ENCODE measurements at places on chromosomes 13 and 19. TPM values are rescaled to one million over a fixed set of nuclear protein-coding genes. Genes with fewer than 3 reads are reported as not detected.
A peak's percentile ranks its signal among the peaks of the same experiment; 100 is the strongest.

The SIGLEC14 gene
- total RNA-seq, result under 0.01 TPM

The APOC4 gene
- total RNA-seq, result not detected

The NAPSA gene
- total RNA-seq, result under 0.01 TPM

The FRY gene
- total RNA-seq, result 95.8 TPM

DNA sequence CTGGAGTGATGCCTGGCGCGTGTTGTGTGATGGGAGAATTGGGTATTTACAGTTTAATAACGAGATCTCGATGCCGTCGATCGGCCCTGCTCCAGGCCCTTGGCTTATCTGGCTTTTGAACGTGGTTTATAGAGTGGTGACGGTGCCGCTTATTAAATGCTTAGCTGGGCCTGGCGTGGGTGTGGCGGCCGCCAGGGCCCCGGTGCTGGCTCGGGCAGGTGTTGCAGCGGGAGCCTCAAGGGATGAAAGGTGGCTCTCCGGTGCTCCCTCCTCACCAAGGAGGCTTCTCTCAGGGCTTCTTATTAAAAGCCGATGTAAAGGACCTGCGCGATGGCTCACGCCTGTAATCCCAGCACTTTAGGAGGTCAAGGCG is 173.8 kb downstream of the KDM4B start:
- DNase-seq, result no peak

DNA sequence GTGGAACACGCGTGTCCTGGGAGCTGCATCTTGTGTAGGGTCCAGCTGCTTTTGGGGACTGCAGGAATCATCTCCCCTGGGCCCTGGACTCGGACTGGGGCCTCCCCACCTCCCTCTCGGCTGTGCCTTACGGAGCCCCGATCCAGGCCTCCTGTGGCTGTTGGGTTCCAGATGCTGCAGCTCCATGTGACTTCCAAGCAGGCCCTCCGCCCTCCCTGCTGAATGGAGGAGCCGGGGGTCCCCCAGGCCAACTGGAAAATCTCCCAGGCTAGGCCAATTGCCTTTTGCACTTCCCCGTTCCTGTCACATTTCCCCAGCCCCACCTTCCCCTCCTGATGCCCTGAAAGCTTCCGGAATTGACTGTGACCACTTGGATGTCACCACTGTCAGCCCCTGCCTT is 6.2 kb upstream of the PGLS start:
- no peak for DNase-seq

- DNase-seq, result peak; percentile 24
Measured at GRCh38 chr19:41192574-41193429, at the start of gene CYP2S1. Gene CYP2S1, plus strand, starts transcription at chr19:41193219. Its CDS starts 46 bp downstream, at chr19:41193265.

GRCh38 chr19:50796128-50796633 is 6.0 kb downstream of the ACP4 start:
- DNase-seq, result no peak

- DNase-seq, result peak; percentile 71
Measured at GRCh38 chr13:43786766-43787517, at the start of gene ENOX1. Gene ENOX1, minus strand, starts transcription at chr13:43786972.
